ENCODE measurements at places on chromosomes 13 and 19.

- DNase-seq = no peak
These were observed 111.4 kb upstream of the SOX1 start for GRCh38 chr13:111955412-111956065.

- DNase-seq = no peak
These were observed 60.6 kb downstream of the CDADC1 start for GRCh38 chr13:49308097-49308875.

GRCh38 chr13:51679616-51680015, 95.4 kb downstream of the WDFY2 start:
- no peak for DNase-seq

DNA sequence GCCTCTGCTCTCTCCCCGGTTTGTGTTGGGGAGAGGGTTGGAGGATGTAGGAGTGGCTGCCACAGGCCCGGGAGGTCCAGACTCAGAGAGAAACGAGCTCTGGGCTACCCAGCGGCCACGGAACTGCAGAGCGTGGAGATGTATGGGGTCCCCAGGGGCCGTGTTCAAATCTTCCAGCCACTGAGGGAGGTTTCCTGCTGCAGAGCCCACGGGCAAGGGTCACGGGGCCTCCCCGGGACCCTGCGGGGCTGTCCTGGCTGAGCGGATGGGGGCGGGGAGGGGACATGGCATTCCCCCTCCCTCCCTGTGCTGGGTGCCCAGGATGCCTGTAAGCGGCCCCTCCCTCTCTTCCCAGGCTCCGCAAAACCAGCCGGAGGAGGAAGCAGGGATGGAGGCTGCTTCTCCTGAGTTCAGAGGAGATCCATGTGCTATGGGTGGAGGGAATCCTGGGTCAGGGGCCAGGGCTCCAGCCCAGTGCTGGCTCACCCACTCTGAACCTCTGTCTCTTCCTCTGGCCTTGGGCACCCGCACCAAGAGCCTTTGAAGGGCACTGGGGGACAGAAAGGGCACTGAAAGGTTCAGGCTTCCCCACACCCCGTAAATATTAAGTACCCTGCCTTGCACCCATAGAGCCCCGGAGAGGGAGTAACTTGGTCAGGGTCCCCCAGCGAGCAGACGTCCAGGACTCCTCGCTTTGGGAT, 22.6 kb downstream of the SMIM24 start:
- no peak for DNase-seq

GRCh38 chr13:51643882-51644281, 59.6 kb downstream of the WDFY2 start:
- no peak for DNase-seq

- DNase-seq = no peak
These were observed 848 bp upstream of the NECTIN2 start for GRCh38 chr19:44845286-44845611.

- DNase-seq = no peak
These were observed 116.7 kb downstream of the FREM2 start for GRCh38 chr13:38803531-38803930.

DNA sequence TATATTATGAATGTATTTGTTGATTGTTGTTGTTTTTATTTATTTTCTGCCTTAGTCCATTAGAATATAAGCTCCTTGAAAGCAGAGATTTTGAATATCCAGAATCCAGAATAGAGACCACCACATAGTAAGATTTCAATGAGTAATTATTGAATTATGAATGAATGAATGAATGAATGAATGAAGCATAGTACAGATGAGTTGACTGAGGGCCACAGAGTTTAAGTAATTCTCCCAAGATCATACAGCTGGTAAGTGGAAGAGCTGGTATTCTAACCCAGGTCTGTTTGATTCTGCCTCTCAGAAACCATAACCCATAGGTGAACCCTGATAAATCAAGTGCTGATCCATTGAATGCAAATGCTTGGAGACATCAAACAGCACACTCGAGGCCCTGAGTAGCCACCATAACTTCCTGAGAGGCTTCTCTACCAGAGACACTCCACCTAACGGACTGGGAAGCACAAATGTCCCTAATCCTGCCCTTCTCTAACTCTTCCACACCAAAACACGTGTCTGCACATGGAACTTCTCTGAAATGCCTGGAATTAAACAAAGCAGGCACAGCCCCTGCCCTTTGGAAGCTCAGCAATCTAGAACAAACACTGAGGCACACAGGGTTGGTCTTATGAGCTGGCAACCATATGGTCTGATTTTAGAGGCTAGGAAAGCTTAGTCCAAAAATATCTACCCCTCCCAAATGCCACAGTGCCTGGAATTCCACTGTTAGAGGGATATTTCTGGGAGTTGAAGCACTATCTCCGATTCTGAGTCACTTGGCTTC, 190.1 kb downstream of the FOXO1 start:
- no peak for DNase-seq

DNA sequence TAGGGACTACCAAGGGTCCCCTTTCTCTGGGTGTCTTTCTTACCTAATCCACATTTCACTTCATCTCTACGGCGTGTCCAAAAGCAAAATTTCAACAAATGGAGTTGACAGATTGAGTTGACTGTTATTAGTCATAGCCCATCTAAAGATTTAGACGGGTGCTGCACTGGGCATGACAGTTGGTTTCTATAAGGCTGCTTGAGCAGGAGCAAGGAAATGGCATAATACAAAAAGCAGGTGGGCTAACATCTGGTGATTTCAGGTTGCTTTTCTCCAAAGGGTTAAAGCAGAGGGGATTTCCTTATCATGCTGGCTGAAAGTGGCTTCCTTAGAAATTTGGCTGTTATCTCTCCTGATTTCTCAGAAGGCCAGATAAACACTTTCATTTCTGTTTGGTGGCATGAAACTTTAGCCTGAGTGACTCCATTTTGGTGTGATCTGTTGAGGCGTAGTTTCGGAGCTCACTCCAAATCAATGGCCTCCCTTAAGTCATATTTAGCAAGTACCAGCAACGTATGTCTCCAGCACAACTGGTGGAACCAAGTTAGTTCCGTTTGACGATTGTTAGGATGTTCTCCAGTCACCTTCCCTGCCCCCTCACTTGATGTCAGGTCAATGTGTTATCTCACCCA, 440.4 kb downstream of the FGF9 start:
- DNase-seq = no peak

DNA sequence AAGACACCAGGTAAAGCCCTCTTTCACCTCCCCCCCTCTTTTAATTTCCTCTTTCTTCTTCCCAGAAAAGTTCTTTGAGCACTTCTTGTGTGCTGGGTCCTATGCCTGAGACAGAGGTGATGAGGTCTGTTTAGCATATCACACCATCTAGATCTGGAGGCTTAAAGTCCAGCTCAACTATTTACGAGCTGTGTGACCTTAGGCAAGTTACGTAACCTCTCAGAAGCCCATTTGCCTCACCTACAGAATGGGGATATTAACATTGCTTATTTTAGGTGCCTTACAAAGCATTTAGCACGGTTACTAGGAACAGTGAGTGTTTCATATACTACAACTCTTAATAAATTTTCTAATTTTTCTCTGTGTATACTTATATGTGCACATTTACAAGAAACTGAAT, 47.7 kb downstream of the ADGRE1 start:
- DNase-seq = no peak

- no peak for DNase-seq
These were observed 209.7 kb downstream of the LACC1 start for GRCh38 chr13:44089452-44089851.

DNA sequence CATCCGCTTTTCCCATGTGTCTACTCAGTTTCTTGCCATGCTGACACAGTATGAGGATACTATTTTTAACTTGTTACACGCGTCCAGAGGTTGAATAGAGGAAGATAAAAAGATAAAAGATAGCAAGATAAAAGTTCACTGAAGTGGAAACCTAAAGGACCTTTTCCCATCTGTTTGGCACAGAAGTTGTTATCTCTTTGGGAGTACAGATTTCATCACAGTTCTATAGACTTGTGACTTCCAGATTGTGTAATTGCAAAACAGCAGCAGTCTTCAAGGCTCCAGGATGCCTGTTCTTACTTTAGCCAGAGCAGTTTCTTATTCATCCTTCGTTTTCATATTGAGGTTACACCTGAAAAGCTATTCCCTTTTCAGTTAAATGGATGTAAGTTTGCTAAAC, 369.2 kb downstream of the GPC5 start:
- no peak for DNase-seq

GRCh38 chr19:31286491-31286890, 62.7 kb downstream of the TSHZ3 start:
- no peak for DNase-seq

DNA sequence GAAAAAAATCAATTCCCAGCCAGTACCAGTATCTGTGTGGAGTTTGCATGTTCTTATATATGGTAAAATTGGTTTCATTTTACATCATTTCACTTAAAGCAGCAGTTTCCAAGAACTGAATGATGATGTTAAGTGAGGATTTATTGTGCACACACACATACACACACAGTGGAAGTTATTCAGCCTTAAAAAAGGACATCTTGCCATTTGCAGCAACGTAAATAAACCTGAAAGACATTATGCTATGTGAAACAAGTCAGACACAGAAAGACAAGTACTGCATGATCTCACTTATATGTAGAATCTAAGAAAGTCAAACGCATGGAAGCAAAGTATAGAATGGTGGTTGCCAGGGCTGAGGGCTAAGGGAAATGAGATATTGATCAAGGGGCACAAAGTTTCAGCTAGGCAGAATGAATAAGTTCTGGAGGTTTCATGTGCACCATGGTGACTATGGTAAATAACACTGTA, 5.3 kb downstream of the SIGLECL1 start:
- no peak for DNase-seq
